ENCODE measurements at places on chromosomes 13 and 19.
A peak's percentile ranks its signal among the peaks of the same experiment; 100 is the strongest.

DNA sequence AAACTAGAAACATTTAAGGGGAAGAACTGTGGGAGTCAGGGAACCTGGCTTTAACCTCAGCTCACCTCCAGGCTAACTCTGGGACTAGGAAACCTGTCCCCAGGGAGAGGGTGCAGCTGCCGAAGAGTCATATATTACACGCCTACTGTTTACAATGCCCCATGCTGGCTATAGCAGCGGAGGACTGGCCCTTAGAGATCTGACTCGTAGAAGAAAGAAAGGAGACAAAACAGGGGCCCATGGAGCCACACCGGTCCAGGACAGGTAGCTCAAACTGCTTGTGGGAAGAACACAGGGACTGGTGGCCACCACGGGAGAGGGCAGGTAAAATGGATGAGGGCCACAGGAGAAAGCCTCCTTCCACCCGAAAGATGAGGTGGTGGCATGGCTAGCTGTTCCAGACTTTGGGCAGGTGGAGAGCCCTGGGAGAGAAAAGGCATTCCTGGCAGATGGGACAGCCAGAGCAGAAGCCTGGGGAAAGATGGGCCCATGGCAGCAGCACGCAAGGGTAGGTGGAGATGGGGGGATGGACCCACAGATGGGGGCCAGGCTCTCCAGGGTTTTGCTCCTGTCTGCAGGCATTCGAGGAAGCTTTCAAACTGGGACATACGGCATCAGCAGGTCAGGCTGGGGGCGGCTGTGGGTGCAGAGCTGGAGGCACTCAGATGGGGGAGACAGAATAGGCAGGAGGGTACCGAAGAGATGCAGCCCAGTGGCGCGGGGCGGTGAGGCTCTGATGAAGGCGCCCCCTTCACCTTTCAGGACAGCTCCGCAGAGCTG is 69.5 kb downstream of the LATS2 start:
- H3K4me1 ChIP-seq = no peaks in the 10 kb centered on the region
- H3K27me3 ChIP-seq = 0 out of 2 replicates have a peak, but pooled peaks cover 3% of the 10 kb centered on the region
- no peak overlapping the region for H3K4me3 ChIP-seq
- H3K36me3 ChIP-seq = no peaks in the 10 kb centered on the region
- DNase-seq = no peak

GRCh38 chr13:100725472-100725871 is 50.9 kb upstream of the TMTC4 start:
- H3K36me3 ChIP-seq = no peaks in the 10 kb centered on the region
- H3K4me3 ChIP-seq = no peak overlapping the region
- DNase-seq = no peak
- no peak overlapping the region for H3K27ac ChIP-seq

DNA sequence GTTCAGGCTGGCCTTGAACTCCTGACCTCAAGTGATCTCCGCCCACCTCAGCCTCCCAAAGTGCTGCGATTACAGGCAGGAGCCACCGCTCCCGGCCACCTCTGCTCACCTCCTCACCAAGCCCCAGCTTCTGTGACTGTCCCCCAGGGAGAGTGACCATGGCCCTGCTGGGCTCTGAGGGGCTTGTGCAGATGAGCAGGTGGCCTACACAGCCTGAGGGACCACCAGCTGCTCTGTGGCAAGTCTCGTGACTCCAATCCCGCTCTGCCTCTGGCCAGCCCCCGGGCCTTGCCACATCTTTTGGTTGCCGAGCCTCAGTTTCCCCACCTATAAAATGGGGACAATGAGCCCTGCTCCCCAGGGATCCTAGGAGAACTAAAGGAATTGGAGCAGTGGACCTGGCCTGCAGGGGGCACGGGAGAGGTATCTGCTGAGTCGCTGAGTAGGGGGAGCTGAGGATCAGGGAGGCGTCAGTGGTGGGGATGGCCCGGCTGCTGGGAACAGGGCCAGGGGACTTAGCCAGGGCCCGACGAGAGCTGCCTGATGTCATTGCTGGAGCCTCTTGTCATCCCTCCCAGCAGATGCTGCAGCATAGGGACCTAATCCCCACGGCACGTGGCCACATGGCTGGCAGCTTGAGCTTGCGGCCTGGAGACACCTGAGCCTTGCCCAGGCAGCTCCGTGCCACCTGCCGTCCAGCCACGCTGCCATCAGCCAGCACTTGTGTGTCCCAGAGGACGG is 74.7 kb downstream of the GADD45B start:
- peaks cover 16% of the 10 kb centered on the region for H3K4me1 ChIP-seq
- DNase-seq = no peak
- H3K27me3 ChIP-seq = no peaks in the 10 kb centered on the region
- H3K4me3 ChIP-seq = no peak overlapping the region
- no peaks in the 10 kb centered on the region for H3K36me3 ChIP-seq

DNA sequence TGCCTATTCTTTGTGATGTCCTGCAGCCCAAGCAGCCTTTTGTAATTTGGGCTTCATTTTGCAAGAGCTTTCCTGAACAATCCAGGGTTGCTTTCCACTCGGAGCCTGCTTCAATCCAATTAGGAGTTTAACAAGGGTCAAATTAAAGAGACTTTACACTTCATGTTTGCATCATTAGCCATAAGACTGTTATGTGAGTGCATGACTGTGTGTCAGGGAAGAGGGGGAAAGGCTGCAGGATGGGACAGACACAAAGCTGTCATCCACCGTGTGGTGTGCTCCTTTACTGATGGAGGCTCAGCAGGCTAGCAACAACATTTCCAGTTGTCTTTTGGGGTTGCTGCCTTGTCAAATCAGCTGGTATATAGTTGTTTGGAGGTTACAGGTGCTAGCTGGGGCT is 23.7 kb upstream of the MAB21L1 start:
- no peaks in the 10 kb centered on the region for H3K36me3 ChIP-seq
- no peak overlapping the region for H3K4me3 ChIP-seq
- no peak overlapping the region for H3K27ac ChIP-seq
- H3K27me3 ChIP-seq = no peaks in the 10 kb centered on the region

- DNase-seq = peak; percentile 94
- H3K27me3 ChIP-seq = no peaks in the 10 kb centered on the region
- H3K4me1 ChIP-seq = peaks cover 58% of the 10 kb centered on the region
- no peaks in the 10 kb centered on the region for H3K36me3 ChIP-seq
- peak within 1 kb of the TSS; percentile 73 for H3K4me3 ChIP-seq
Measured at GRCh38 chr13:30735025-30735871, at the start of gene ALOX5AP. ALOX5AP (plus strand) TSS chr13:30735543; CDS start chr13:30735606, 63 bp downstream.

DNA sequence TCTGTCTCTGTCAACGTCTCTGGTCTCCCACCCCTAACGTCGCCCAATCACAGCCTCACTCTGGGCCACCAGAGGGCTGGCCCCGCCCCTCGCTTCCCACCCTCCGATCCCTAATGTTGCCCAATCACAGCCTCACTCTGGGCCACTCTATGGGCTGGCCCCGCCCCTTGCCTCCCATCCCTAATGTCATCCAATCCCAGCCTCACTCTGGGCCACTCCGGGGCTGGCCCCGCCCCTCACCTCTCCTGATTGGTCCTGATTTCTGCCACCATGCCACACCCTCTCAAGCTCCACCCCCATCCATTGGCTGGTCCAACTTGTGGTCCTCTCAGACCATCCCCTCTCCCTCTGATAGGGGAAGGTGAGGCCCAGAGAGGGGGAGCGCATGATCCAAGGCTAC is 24.9 kb downstream of the CELF5 start:
- no peaks in the 10 kb centered on the region for H3K4me1 ChIP-seq
- no peak overlapping the region for H3K4me3 ChIP-seq
- no peak overlapping the region for H3K27ac ChIP-seq
- no peaks in the 10 kb centered on the region for H3K36me3 ChIP-seq
- no peaks in the 10 kb centered on the region for H3K27me3 ChIP-seq
- peak; percentile 72 for DNase-seq

GRCh38 chr13:52896827-52897659 is 48.6 kb upstream of the PCDH8 start:
- peak; percentile 70 for DNase-seq
- no peak overlapping the region for H3K27ac ChIP-seq
- H3K36me3 ChIP-seq = no peaks in the 10 kb centered on the region
- no peak overlapping the region for H3K4me3 ChIP-seq

DNA sequence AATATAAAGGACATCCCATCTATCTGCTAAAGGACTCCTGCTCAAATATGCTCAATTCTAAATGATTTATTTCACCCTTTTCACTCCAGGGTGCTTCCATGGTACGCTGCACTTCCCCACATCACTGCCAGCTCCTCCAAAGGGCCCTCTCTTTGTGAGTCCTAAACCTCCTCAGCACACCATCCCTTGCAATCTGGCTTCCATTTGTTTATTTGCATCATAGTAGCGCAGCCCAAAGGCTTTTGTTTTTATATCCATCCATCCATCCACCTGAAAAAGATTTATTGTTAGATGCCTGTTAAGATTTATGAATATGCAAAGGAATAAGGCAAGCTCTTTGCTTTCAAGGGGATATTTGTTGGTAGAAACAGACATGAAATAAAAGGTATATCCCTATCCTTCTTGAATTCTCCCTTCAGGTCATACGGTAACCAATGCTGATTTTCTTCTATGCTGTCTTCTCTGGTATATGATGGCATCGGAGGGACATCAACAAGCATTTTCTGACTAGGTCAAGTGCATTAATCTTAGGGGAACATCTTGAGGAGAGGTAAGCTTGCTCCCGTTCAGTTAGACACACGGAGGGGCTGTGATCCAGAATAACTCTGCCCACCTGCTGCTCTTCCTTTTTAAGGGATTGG is 397.6 kb downstream of the LIG4 start:
- H3K4me1 ChIP-seq = no peaks in the 10 kb centered on the region
- no peaks in the 10 kb centered on the region for H3K36me3 ChIP-seq
- no peak overlapping the region for H3K27ac ChIP-seq
- no peak for DNase-seq

DNA sequence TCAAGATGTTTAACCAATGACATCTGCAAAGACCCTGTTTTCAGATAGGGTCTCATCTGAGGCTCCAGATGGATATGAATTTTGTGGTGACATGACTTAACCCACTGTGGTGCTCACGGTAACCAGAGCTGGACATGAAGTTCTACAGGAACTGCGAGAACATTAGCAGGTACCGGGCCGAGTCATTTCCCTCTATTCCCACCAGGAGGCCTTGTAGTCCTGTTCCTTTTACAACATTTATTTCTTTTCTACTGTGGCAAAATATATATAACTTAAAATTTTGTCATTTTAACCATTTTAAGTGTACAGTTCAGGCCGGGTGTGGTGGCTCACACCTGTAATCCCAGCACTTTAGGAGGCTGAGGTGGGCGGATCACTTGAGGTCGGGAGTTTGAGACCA is 7.6 kb upstream of the TSPAN16 start:
- H3K36me3 ChIP-seq = no peaks in the 10 kb centered on the region
- DNase-seq = peak; percentile 44
- H3K4me1 ChIP-seq = no peaks in the 10 kb centered on the region
- H3K27me3 ChIP-seq = no peaks in the 10 kb centered on the region
- H3K27ac ChIP-seq = no peak overlapping the region
- H3K4me3 ChIP-seq = no peak overlapping the region

DNA sequence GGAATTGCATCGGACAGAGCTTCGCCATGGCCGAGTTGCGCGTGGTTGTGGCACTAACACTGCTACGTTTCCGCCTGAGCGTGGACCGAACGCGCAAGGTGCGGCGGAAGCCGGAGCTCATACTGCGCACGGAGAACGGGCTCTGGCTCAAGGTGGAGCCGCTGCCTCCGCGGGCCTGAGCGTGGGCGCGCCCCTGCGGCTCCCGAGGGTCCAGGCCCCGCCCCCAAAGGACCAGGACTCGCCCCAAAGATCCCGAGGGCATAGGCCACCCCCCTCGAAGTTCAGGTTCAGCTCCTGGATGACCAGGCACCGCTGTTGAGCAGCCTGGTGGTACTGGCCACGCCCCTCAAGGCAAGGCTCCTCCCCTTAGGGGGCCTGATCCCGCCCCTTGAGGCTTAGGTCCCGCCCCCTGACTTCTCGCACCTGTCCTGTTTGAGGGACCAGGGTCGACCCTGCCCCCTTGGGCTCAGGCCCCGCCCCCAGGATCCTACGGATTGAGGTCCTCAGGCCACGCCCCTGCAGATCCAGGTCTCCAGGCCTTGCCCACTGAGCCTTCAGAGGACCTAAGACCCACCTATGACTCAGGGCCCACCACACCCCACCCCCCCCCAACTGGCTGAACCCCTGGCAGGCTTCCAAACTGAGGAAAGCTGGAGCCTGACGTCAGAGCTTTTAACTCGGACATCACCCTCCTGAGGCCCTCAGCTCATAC is 43.1 kb downstream of the CYP4F22 start:
- DNase-seq = no peak
- no peak overlapping the region for H3K4me3 ChIP-seq
- peaks cover 5% of the 10 kb centered on the region for H3K4me1 ChIP-seq
- no peak overlapping the region for H3K27ac ChIP-seq

DNA sequence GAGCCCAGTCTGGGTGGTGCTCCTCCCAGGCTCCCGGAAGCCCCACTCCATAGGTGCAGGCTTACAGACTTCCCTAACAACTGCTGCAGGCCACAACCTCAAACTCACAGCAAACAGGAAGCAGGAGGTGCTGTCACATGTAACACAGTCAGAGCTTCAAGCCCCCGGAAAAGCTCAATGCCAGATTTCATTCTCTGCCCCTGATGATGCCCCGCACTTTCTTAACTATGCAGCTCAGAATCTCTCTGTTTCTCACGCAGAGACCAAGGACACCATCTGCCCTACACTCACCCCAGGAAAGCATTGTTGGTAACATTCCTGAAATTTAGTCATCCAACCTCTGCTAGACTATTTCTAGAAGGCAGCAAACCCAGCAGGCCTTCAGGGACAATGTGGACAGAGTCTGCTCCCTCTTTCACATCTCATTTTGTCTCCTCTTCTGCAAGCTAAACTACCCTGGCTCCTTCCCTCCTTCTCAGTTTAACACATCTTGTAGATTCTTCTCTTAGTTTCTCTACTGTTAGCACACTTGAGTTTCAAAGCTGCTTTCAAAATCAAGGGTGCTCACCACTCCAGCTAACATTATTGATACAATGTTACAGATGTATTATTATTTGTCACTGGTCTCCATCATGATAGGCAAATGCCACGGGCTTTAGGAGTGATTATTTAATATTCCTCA is 162.5 kb downstream of the KCTD12 start:
- no peak overlapping the region for H3K4me3 ChIP-seq
- no peak for DNase-seq
- H3K36me3 ChIP-seq = no peaks in the 10 kb centered on the region
- no peaks in the 10 kb centered on the region for H3K27me3 ChIP-seq

Data from Karpas-422 (cell line).